Activated T-cell treated with anti-CD3 and anti-CD28 coated beads, Interleukin-2, amount 50 U/mL, for 4 hours (primary cell): ENCODE measurements at places on chromosomes 3 and 15.

GRCh38 chr3:171822431-171823106 lies 12.3 kb upstream of the PLD1 start:
- no peak for DNase-seq

GRCh38 chr15:29819979-29820378 lies 2.3 kb downstream of the TJP1 start:
- DNase-seq, result no peak

- DNase-seq, result no peak
Measured at GRCh38 chr3:106825962-106826605, 551.2 kb upstream of the CCDC54 start.

GRCh38 chr3:126476166-126477060 lies 722 bp upstream of the ZXDC start:
- DNase-seq, result no peak

GRCh38 chr3:119976214-119976613 lies 118.0 kb downstream of the GSK3B start:
- DNase-seq, result no peak

DNA sequence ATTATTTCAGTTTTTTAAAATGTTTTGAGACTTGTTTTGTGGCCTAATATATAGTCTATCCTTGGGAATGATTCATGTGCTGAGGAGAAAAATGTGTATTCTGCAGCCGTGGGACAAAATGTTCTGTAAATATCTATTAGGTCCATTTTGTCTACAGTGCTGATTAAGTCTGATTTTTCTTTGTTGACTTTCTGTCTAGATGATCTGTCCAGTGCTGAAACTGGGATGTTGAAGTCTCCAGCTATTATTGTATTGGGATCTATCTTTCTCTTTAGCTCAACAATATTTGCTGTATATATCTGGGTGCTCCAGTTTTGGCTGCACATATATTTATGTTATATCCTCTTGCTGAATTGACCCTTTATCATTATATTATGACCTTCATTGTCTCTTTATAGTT lies 85.2 kb downstream of the UBE2E2 start:
- DNase-seq, result no peak

GRCh38 chr15:77030048-77030927 lies 35.4 kb downstream of the PSTPIP1 start:
- no peak for DNase-seq

GRCh38 chr3:8530581-8530980 lies 29.0 kb downstream of the LMCD1 start:
- DNase-seq, result no peak

- no peak for DNase-seq
Measured at GRCh38 chr3:8233938-8234337, 267.7 kb upstream of the LMCD1 start.
